Myocyte (in vitro differentiated cells): ENCODE measurements at places on chromosomes 11 and 22. TPM values are rescaled to one million over a fixed set of nuclear protein-coding genes. Genes with fewer than 3 reads are reported as not detected.

DNA sequence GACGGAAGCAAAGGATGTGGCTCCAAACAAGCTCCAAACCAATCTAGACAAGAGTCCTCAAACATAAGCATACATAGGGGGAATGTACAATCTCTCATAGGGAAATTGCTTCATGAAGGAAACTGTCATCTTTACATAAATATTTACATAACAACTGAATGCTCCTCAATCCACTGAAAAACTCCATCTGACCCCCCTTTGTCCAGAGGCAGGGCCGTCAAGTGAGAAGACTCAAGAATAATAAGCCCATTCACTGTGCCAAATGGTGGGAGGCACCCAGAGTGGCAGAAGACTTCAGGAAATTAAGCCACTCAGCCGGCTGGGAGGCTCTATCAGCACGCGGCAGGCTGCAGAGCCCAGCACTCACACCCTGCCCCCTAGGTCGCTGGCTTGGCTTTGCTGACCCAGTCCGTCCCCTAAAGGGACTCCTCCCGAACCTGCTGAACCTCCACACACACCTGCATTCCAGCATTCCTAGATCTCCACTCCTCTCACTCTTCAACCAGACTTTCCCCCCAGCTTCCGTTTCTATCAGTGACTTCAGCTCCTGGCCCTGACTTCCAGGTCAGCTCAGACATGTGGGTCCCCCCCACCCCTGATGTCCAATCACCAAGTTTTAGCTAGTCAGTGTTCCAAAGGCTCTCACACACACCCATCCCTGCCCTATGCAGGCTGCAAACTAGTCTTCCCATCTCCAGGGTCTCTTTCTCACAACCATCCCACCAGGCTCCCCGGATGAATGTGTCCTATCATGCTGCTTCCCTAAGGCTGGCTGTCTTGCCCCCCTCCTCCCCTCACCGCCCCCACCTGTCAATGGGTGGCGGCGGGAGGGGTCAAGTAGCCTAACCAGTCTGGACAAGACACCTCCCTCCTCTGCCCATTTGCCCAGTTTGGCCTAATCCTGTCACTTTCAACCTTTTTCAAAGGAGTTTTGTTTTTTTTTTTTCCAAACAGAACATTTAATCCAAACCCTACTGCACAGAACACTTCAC is 11.3 kb downstream of the VPS37C start:
- DNase-seq, result no peak

- no peak for DNase-seq
Measured at GRCh38 chr11:2942447-2942846, 13.2 kb upstream of the PHLDA2 start.

DNA sequence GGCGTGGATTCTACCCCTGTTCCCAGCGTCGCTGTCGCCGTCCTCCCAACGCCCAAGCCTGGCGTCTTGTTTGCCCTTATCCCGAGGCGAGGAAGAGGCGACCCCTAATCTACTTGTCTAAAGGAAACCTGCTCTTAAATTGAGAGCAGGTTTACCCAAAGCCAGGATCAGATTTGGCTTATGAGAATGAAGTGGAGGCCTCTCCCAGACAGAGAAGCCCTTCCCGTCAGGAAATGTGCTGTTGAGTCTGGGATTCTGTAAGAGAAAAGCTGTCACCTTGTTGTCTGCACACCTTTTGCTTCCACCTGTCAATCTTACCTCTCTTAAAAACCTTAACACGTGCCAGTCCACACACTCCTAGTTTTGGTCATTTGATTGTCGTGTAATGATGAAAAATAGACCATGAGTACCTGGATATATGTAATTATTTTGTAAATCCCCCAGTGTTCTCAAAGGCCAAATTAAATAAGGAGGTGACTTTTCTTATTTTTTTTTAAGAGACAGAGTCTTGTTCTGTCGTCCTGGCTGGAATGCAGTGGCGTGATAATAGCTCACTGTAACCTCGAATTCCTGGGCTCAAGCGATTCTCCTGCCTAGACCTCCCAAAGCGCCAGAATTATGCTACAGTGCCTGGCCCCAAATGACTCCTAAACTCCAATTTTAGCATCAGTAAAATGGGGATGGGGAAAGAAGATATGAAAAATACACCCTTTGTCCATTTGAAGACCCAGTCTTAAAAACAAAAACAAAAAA is 627 bp downstream of the GTF2H1 start:
- no peak for DNase-seq

Gene BTBD18
- not detected in 2 replicates for total RNA-seq
